ENCODE measurements at places on chromosomes 12 and 14. TPM values are rescaled to one million over a fixed set of nuclear protein-coding genes. Genes with fewer than 3 reads are reported as not detected.

GRCh38 chr12:104478396-104479122, 21.8 kb downstream of the CHST11 start:
- DNase-seq = peak; percentile 68

DNA sequence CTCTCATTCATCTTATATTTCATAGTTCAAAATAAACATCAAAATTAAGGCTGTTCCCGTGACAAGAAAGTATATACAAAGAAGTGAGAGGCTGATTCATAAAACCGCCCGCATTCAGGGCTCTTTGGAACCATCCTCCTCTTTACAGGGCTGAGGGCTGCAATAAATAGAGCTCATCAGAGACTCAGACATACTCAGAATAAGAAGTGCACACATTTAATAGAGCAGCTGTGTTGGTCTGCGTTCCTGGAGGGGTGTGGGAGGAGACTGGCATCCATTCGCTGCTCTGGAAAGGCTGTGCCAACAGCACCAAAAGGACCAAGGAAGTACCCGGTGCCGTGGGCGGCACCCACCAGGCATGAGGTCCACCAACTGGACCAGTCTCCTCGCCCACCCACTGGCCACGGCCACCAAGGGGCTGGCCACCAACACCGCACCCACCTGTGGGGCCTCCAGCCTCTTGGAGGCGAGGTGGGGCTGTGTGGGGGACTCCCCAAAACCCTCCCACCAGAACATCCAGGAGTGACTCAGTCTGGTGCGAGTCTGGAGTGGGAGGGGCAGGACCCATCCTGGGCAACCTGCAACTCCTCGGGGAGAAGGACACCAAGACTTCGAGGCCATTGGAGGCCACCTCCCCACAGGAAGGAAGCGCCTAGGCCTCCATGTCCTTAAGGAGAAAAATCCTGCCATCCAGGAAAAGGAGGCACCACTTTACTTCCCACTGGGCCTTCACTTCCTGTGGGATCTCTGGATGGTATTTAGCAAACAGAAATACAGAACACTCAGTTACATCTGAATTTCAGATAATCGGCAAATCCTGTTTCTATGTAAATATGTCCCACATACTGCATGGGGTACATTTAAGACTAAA, 32.7 kb downstream of the VCPKMT start:
- peak; percentile 43 for DNase-seq

The RAD9B gene
- 0.31 TPM for total RNA-seq

The CBLN3 gene
- total RNA-seq = 1.6 TPM

The RNU4-1 gene
- 1,035 TPM for total RNA-seq

The ERP27 gene
- total RNA-seq = 17.1 TPM

The DNAJC22 gene
- total RNA-seq = not detected

The TC2N gene
- total RNA-seq = 138 TPM

GRCh38 chr14:60217713-60218112, 31.3 kb upstream of the PPM1A start:
- DNase-seq = no peak

GRCh38 chr12:6202304-6202703, 2.1 kb downstream of the CD9 start:
- no peak for DNase-seq

The KCNMB4 gene
- total RNA-seq = 0.71 TPM
